ENCODE measurements at places on chromosomes 4 and X.

GRCh38 chrX:32495855-32496254 is 715.5 kb downstream of the DMD start:
- no peak overlapping the region for H3K4me3 ChIP-seq
- no peak for DNase-seq
- no peak overlapping the region for H3K27ac ChIP-seq
- no peaks in the 10 kb centered on the region for H3K36me3 ChIP-seq
- H3K4me1 ChIP-seq = no peaks in the 10 kb centered on the region
- no peaks in the 10 kb centered on the region for H3K27me3 ChIP-seq

DNA sequence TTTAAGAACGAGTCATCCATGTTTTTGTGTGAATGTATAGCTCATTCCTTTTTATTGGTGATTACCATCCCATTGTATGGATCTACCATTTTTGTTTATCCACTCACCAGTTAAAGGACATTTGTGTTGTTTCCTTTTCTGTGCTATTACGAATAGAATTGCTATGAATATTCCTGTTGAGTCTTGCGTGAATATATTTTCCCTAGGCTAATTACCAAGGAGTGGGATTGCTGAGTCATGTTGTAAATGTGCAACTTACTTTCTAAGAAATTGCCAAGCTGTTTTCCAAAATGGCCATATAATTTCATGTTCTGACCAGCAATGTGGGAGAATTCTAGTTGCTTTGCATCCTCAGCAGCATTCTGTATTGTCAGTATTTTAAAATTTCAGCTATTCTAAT is 51.3 kb downstream of the YIPF6 start:
- H3K4me3 ChIP-seq = no peak overlapping the region
- DNase-seq = no peak

DNA sequence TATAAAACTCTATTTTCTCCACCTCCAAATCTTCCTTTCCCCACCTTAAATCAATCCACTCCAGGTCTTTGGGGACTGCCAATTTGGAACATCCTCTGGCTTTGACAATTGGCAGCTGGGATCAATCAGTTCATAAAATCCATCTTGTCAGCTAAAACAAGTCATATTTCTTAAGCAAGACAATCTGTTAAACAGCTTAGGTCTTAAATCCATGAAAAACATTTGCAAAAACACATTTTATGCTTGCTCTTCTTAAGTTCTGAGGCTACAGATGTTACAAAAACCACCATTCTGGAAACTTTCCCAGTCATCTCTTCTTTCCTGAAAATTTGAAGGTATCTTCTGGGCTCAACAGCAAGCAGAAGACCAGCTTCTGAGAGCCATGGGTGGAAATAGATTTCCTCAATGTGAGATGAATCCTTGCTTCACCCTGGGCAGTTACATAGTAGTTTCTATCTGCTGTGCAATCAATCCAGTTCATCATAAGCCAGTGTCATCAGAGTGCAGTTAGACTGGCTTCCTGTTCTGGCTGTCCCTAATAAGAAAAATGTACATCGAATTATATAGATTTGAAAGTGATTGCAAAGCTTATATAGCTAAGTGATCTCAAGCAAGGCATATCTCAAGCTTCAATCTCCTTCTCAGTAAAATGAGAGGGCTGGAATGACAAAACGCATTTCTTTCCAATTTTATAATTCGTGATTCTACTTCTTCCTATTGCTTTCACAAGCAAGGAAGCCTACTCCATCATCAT is 402.7 kb upstream of the INTU start:
- no peak overlapping the region for H3K4me3 ChIP-seq
- no peak overlapping the region for H3K27ac ChIP-seq
- no peak for DNase-seq

- H3K4me3 ChIP-seq = peak overlapping the region; percentile 3
- H3K4me1 ChIP-seq = peaks cover 41% of the 10 kb centered on the region
- DNase-seq = peak; percentile 69
- no peak overlapping the region for H3K27ac ChIP-seq
- H3K36me3 ChIP-seq = no peaks in the 10 kb centered on the region
Measured at GRCh38 chrX:72308566-72309296, 3.0 kb upstream of the CITED1 start.

- peaks cover 8% of the 10 kb centered on the region for H3K4me1 ChIP-seq
- no peak overlapping the region for H3K27ac ChIP-seq
- DNase-seq = no peak
Measured at GRCh38 chrX:115958687-115959359, 211.7 kb upstream of the AGTR2 start.

- no peak overlapping the region for H3K4me3 ChIP-seq
- no peaks in the 10 kb centered on the region for H3K36me3 ChIP-seq
- H3K27me3 ChIP-seq = no peaks in the 10 kb centered on the region
- DNase-seq = no peak
- no peak overlapping the region for H3K27ac ChIP-seq
Measured at GRCh38 chr4:127141856-127142255, 490.9 kb upstream of the INTU start.

- H3K4me1 ChIP-seq = no peaks in the 10 kb centered on the region
- no peak overlapping the region for H3K27ac ChIP-seq
- H3K27me3 ChIP-seq = no peaks in the 10 kb centered on the region
Measured at GRCh38 chr4:167218022-167218608, 16.2 kb downstream of the SPOCK3 start.

DNA sequence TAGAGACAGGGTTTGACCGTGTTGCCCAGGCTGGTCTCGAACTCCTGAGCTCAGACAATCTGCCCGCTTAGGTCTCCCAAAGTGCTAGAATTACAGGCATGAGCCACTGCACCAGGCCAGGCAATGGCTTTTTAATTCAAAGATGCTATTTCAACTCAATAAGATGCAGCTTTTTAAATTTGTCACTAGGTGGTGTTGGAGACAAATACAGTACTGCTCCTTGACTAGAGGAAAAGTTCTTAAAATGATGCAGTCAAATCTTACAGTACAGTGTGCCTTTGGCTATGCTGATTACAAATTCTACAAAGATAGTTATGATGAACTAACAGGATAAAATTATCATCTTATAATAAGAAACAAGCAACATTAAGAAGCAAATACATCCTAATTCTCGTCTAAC is 441.1 kb downstream of the KCNIP4 start:
- H3K4me3 ChIP-seq = no peak overlapping the region
- H3K4me1 ChIP-seq = no peaks in the 10 kb centered on the region
- no peaks in the 10 kb centered on the region for H3K36me3 ChIP-seq
- no peak for DNase-seq
- no peak overlapping the region for H3K27ac ChIP-seq

DNA sequence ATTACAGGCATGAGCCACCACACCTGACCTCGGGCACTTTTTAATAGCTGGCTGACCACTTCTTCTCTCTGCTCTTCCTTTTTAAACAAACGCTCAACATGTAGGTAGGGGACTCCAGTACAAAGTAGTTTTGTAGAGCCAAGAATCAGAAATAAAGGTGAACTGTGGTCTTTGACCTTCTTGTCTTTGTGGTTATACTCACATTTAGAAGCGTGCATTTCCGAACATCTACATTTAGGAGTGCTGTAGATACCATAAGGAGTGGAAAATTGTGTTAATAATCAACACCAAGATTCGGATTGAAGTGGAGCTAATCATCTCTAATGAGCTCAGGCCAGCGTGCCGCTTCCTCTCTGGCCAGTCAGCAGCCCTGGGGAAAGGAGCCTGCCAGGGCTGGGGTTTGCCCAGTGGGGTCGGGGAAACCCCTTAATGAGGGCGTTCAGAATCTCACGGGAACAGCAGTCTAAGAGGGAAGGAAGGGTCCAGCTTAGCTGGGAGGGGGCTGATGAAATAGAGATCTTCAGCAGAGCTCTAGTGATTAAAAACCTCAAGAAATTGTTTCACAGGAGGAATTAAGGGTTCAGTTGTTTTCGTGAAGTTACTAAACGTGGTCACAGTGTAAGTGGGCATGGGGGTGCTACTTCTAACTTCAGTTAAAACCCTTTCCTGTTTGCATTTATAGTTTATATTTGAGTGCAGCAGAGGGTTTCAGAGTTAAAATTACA is 81.2 kb downstream of the GAB1 start:
- H3K27ac ChIP-seq = no peak overlapping the region
- DNase-seq = no peak
- H3K4me3 ChIP-seq = no peak overlapping the region
- no peaks in the 10 kb centered on the region for H3K27me3 ChIP-seq
- peaks cover 11% of the 10 kb centered on the region for H3K36me3 ChIP-seq
- no peaks in the 10 kb centered on the region for H3K4me1 ChIP-seq

- H3K27me3 ChIP-seq = no peaks in the 10 kb centered on the region
- DNase-seq = no peak
- no peak overlapping the region for H3K27ac ChIP-seq
- H3K36me3 ChIP-seq = no peaks in the 10 kb centered on the region
- H3K4me3 ChIP-seq = no peak overlapping the region
Measured at GRCh38 chr4:14225688-14226207, 598.2 kb upstream of the BOD1L1 start.

DNA sequence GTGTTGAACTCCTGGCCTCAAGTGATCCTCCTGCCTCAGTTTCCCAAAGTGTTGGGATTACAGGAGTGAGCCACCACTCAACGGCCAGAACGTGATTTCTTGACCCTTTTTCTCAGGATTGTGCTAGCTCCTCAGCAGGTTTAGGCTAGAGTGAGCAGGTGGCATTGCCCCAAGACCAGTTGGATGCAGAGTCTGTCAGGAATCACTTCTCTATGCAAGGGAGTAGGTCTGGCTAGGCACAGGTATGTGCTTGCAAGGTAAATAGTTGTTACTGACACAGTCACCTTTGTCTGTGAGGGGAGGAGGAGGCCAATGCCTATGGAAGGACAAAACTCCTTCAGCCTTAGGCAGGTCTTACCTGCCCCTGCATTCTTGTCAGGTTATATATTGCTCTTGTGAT is 24.2 kb downstream of the SLC25A5 start:
- no peak overlapping the region for H3K27ac ChIP-seq
- no peaks in the 10 kb centered on the region for H3K4me1 ChIP-seq
- no peak for DNase-seq
- no peaks in the 10 kb centered on the region for H3K27me3 ChIP-seq

GRCh38 chrX:41689711-41690110 is 938 bp downstream of the GPR34 start:
- no peaks in the 10 kb centered on the region for H3K4me1 ChIP-seq
- peaks cover 3% of the 10 kb centered on the region for H3K27me3 ChIP-seq
- no peak overlapping the region for H3K27ac ChIP-seq
- no peaks in the 10 kb centered on the region for H3K36me3 ChIP-seq
- DNase-seq = no peak

DNA sequence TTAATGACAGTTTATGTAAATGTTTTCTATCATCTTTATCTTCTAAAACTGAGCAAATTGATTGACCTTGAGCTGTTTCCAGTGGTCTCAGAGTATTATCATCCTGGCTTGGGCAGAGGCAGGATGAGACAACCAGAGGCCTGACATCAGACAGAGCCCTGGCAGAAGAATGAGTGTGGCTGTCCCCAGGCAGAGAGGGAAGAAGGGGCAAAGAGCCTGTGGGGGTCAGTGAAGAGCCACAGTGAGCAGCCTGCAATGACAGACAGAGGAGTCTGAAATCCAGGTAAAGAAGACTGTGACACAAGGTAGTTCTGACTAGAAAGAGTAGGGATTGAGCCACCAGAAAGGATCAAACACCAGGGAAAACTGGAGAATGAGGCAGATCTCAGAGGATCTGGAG is 182.4 kb upstream of the ARSJ start:
- no peak for DNase-seq
- no peak overlapping the region for H3K4me3 ChIP-seq
- H3K4me1 ChIP-seq = no peaks in the 10 kb centered on the region

DNA sequence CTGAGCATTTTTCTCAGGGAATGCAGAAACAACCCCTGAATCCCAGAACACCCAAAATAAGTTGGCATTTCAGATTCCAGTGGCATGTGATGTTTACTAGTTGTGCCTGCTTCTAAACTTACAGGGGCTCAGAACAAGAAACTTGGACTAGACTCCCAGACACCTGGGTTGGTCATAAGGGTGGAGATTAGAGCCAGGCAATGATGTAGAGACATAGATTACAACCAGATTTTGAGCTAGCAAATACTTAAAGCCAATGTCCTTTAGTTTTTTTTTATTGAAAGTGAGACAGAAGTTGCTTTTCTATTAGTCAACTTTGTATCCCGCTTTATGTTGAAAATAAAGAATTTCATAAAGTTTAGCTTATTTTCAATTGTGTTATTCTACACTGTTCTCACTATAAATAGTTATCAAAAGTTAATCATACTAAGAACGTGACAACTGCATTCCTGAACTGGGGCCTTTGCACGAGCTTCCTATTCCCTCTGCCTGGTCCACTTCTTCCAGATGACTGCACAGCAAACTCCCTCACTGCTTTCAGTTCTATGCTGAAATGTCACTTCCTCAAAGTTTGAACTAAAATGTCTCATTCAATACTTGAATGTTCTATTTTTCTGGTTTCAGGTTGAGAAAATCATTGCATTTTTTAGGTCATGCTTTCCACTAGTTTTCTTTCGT is 224.7 kb upstream of the PPP1R2C start:
- no peaks in the 10 kb centered on the region for H3K36me3 ChIP-seq
- DNase-seq = no peak
- no peak overlapping the region for H3K4me3 ChIP-seq
- H3K4me1 ChIP-seq = no peaks in the 10 kb centered on the region
- H3K27ac ChIP-seq = no peak overlapping the region

DNA sequence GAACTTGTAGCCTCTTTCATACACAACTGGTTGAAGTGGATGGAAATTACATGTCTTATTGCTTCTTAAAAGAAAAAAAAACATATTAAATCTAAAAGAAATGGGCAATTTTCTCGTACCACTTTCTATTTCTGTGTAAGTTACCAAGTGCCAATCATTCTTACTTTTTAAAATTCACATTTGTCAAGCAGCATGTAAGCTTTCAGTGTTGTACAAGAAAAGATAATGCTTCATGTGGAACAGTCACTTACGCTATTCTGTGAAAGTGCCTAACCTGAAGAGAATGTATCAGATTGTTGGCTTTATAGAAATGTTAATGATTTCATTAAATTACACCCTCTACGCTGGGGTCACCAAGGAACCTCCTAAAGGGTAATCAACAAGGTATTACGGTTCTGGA is 4.4 kb upstream of the DCTD start:
- H3K27ac ChIP-seq = no peak overlapping the region
- peaks cover 2% of the 10 kb centered on the region for H3K27me3 ChIP-seq
- peaks cover 11% of the 10 kb centered on the region for H3K4me1 ChIP-seq

DNA sequence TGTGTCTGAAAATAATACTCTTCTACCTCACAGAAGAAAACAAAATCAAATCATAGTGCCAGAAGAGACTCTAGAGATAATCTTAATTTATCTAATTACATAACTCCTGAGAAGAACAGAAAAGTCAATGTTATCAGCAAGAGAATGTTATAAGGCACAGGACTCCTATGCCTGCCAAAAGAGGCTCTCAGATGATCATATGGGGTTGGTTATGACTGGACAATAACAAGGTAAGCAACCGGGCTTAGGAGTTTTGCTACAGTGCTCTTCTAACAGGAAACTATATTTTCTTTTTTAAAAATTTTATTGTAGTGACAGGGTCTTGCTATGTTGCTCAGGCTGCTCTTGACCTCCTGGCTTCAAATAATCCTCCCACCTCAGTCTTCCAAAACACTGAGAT is 3.5 kb upstream of the C4orf17 start:
- no peak overlapping the region for H3K27ac ChIP-seq
- no peaks in the 10 kb centered on the region for H3K27me3 ChIP-seq
- DNase-seq = no peak
- H3K4me3 ChIP-seq = no peak overlapping the region

GRCh38 chr4:69591364-69591763 is 48.1 kb downstream of the UGT2A2 start:
- H3K4me3 ChIP-seq = no peak overlapping the region
- no peaks in the 10 kb centered on the region for H3K4me1 ChIP-seq
- DNase-seq = no peak
- no peaks in the 10 kb centered on the region for H3K36me3 ChIP-seq
- no peaks in the 10 kb centered on the region for H3K27me3 ChIP-seq
- H3K27ac ChIP-seq = no peak overlapping the region

Measured in spinal cord (tissue), 10 donors.